ENCODE measurements at places on chromosomes 7 and 10.

GRCh38 chr7:18902892-18903291 is 214.5 kb downstream of the TWIST1 start:
- no peak for DNase-seq

DNA sequence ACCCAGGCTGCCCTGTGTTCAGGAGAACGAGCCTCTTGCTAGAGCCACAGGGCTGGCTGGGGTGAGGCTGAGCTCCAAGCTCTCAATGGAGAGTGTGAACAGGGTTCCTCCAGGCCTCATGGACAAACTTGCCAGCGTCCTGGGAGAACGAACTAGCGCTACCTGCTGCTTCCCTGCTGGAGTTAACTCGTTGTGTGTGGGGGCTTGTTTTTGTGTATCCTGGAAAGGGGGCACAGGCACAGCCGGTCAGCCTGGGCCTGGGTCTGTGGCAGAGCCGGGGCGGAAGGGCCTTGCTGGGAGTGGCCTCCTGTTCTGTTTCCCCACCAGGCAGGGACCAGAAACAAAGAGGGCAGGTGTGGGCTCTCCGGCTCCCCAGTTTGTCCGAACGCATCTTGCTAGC is 259.2 kb downstream of the DNAJB6 start:
- DNase-seq: no peak

DNA sequence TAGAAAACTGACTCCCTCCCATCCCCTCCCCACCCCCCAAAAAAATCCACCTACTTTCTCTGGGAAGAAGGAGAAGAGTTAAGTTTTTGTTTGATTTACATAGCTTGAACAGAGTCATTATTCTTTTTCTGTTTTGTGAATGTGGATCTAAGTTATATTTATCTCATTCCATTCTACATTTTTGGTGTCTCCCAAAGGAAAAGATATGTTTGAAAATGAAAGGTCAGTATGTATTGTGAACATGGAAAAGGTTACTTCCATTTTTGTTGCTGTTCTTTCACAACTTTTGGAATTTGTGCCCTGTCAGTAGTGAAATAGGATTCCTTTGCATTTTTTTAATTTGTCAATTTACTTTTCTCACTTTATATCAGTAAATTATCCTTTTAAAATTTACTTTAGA is 547.9 kb downstream of the SUGCT start:
- DNase-seq: no peak

DNA sequence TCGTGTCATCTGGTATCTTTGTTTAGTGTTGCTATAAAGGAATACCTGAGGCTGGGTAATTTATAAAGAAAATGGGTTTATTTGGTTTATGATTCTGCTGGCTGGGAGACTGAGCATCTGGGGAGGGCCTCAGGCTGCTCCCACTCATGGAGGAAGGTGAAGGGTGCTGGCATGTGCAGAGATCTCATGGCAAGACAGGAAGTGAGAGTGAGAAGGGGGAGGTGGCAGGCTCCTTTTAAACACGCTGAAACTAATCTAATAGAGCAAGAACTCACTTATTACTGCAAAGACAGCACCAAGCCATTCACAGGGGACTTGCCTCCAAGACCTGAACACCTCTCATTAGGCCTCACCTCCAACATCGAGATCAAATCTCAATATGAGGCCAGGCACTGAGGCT is 11.3 kb downstream of the OIT3 start:
- no peak for DNase-seq

GRCh38 chr10:33233635-33234034 is 100.8 kb downstream of the NRP1 start:
- no peak for DNase-seq

DNA sequence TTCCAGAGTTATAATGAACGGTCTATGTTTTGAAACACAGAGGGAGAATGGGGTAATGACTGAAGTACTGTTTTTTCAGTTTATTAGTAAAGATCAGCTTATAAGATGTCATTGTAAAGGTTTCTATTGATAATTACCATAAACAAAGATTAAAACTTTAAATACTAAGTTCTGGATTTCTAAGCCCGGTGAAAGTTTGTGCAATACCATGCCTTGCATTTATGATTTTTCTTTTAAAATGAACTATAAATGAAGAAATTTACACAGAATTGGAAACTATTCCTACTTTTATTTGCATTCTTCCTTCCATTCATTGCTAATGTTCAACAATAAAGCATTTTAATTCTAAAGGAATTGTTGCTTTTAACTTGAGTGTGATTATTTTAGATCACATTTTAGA is 4.9 kb downstream of the MEOX2 start:
- DNase-seq: no peak

DNA sequence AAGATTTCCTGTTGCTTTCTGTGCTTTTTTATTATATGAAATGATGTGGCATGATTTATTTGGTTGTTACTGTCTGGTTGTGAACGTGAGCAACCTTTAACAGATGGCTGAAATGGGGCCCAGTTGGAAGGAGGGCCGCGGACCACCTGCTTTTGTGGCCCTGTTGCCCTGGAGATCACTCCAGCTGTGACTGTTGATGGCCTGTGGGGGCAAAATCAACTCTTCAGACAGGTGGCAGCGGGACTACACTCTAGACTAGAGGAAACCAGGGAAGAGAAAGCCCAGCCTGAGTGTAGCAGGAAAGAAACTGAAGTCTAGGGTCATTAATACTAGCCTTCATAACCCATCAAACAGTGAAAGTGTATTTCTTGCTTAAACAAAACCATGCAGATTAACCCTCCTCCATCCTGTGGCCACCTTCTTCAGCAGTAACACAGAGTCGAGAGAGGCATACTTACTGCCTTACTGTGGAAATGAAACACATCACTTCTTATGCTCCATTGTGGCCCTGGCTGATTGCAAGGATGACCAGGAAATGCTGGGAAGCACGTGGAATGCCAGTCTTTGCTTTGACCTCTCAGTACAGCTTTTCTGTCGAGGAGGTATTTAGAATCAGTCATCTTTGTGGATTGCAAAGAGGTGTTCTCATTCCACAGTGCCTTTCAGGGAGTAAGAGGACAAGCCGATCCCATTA is 80.5 kb downstream of the CCNY start:
- no peak for DNase-seq

DNA sequence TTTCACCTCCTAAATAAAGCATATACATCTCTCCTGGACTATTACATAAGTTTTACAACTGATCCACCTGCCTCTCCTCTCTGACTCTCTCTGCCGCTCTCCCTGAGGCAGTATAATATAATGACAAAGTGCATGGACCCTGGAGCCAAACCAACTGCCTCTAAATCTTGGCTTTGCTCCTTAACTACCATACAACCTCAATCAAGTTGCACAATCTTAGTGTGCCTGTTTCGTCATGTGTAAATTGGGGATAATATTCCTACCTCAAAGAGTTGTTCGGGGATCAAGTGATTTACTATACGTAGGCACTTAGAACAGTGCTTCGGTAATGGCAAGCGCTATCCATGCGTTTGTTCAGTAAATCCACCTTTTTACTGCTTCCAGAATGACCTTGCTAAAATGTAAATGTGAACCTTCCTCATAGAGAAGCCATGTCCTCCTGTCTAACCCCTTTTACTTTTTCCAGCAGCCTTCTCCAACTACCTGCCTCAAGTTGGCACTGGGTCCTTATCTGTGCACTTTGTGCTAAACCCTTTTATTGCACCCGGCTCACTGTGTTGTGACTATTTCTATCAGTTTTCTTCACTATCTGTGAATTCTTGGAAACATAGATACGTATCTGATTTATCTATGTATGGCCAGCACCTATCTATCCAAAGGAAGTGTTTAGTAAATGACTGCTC is 30.6 kb upstream of the DLD start:
- no peak for DNase-seq

- DNase-seq: no peak
Measured at GRCh38 chr10:86857128-86857721, 100.2 kb downstream of the MMRN2 start.

GRCh38 chr10:5447611-5448071 is 35.3 kb downstream of the NET1 start:
- DNase-seq: no peak

DNA sequence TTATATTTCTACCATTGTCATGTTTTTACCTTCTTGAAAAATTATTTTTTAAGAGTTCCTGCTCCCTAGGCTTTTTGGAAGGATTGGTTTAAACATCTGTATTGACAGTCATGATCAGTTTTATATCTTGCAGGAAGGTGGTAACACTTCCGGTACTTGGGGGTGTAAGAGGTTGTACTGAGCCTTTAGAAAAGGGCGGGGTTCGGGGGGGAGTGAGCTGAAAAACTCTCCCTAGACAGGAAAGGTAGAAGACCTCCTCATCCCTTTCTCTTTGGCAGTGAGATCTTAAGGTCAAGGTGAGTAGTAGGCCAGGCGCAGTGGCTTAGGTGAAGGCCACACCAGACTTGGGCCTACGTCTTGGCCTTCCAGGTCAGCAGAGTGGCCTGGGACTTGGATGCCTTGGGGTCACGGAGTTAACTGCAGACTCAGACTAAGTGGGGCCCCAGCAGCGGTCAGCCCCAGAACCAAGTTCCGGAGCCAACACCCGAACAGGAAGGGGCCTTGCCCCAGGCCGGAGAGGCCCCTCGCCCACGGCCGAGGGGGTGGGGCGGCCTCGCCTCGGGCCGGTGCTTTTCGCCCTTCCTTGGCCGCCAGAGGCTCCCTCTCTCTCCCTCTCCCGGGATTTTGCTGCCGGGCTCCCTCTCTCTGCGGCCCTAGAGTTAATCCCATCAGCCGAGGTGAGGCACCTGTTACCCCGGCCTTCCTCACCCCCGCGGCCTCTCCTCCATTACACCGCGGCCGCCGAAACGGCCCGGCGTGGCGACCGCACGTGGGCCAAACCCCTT is at the start of gene PPP1R9A:
Gene PPP1R9A, plus strand, starts transcription at position 569 of the 785 bp plus-strand sequence. CDS start 2,520 bp downstream, outside the sequence.
- DNase-seq: peak; percentile 46

DNA sequence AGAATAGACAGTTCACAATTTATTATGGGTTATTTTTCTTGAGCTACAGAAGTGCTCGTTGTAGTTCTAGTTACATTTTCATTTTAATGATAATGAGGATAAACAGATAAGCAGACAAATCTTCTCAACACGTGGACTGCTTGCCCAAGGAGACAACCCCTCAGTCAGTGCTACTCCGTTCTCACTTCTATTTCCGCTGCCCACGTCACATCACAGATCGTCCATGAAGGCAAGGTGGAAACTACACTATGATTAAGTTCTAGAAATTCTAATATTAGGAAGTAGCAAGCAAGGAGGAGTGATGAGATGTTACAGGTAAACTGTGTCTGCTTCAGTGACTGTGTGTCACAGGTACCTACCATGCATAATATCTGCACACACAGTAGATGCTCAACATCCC is 210.5 kb downstream of the CHCHD3 start:
- DNase-seq: no peak

DNA sequence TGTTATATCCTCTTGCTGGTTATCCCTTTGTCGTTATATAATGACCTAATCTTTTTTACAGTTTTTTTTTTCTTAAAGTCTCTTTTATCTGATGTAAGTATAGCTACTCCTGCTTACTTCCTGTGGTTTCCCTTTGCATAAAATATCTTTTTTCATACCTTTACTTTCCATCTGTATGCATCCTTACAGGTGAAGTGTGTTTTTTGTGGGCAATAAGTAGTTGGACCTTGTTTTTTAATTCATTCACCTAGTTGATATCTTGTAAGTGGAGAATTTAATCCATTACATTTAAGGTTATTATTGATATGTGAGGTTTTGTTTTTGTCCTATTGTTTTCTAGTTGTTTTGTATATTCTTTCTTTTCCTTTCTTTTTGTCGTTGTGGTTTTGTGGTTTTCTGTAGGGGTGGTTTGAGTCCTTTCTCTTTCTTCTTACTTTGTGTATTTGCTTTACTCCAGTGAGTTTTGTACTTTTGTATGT is 168.6 kb downstream of the MLLT10 start:
- no peak for DNase-seq

- DNase-seq: no peak
Measured at GRCh38 chr7:2510909-2511768, 8.4 kb upstream of the LFNG start.

GRCh38 chr10:56782503-56782902 is 421.4 kb upstream of the ZWINT start:
- DNase-seq: no peak

- no peak for DNase-seq
Measured at GRCh38 chr10:32377458-32378259, 30.7 kb upstream of the EPC1 start.

DNA sequence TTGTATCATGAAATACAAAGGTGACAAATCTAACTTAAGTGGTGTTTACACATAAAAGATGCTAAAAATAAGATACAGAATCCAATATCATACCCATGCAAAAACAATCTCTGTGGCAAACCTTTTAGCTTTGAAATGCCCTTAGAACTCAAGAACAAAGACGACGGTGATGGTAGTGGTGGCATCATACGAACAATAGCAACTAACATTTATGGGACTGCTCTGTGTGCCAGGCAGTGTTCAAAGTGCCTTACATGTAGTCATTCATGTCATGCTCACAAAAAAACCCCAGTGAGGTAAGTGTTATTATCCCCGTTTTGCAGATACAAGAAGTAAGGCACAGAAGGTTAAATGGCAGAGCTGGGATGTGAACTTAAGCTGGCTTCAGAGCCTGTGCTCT is 563.9 kb downstream of the PARD3 start:
- DNase-seq: no peak

- peak; percentile 20 for DNase-seq
Measured at GRCh38 chr10:20598590-20598989, 298.5 kb downstream of the NEBL start.

DNA sequence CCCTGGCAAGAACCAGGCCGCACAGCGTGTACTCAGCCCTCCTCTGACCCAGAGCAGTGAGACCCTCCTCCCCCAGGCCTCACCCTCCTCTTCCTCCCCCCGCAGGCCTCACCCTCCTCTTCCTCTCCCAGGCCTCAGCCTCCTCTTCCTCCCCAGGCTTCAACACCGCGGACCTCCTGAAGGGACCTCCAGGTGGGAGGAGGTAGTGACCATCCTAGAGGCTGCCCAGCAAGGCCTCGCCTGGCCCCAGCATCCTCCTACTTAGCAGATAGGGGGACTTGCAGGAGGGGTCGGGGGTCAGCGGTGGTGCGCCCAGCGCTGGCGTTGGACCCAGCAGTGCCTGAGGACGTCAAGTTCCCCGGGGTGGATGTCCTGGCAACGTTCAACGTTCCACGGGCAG is 270.8 kb downstream of the ELFN1 start:
- no peak for DNase-seq

DNA sequence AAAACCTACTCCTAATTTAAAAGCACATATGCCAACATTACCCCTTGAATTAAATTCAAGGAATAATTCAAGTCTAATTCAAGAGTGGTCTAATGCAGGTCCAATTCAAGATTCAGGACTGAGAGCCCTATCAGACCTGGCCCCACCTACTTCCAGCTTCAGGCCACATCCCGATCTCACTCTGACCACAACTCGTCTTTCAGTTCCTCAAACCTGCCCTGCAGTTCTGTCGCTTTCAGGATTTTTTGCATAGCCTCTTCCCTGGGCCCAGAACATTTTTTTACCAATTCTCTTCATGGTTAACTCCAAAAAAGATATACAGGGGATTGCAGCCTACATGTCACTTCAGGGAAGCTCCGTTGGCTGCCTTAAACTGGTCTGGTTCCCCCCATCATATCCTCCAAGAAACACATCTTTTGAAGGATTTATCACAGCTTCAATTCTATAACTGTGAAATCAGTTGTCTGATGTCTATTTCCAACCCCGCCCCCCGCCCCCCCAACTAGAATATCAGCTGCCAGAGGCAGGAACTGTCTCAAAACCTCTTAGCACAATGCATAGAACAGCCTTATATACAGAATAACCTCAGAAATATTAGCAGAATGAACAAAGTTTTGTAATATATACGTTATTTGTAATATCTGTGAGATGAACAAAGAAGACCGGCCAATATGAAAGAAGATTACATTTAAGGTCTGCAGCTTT is 20.8 kb downstream of the CCDC6 start:
- DNase-seq: no peak
